ENCODE measurements at places on chromosomes 7 and 10.

- no peak for DNase-seq
These were observed 52.6 kb upstream of the GDF10 start for GRCh38 chr10:47247148-47248059.

GRCh38 chr10:13003004-13003403, 1.5 kb upstream of the CCDC3 start:
- DNase-seq = no peak

DNA sequence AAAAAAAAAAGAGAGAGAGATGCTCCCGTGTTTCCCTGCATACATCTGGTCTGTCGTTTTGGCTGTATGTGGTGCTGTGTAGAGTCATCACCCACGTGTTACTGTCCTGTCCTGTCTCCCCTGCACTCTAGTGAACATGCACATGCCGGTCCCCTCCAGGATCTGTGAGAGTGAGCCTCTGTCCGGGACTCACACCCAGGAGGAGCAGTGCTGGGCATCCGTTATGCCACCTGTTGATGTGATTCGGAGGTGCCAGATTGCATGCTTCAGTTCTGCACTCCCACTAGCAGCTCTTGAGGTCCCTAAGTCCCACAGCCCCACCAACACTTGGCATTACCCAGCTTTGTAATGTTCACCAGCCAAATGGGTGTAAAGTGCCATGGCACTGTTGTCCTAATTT, 16.4 kb downstream of the GHRHR start:
- DNase-seq = no peak

DNA sequence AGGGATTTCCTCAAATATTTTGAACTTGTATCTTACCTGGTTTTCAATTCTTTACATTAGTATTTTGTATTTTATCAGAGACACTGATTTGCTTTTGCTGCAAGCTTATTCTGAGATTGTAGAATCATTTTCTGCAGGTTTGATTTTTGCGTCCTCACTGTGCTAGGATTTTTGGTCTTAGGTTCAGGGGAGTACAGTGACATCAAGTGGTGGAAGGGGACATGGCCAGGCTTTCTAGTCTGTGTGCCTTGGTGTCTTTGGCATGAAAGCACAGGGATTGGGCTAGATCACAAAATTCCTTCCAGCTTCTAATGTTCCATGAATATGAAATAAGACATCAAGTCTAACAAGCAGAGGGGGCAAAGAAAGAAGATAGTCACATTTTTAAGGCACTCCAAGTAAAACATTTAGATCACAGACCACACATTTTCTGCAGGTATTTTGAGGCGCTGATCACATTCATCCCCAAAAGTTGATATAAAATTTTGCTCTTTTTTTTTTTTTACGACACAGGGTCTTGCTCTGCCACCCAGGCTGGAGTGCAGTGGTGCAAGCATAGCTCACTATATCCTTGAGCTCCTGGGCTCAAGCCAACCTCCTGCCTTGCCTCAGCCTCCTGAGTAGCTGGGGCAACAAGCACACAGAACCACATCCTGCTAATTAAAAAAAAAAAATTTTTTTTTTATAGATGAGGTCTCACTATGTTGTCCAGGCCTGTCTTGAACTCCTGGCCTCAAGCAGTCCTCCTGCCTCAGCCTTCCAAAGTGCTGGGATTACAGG, 124.4 kb downstream of the PON1 start:
- DNase-seq = peak; percentile 47

- DNase-seq = no peak
These were observed 1.2 kb downstream of the RARRES2 start for GRCh38 chr7:150340024-150340749.

DNA sequence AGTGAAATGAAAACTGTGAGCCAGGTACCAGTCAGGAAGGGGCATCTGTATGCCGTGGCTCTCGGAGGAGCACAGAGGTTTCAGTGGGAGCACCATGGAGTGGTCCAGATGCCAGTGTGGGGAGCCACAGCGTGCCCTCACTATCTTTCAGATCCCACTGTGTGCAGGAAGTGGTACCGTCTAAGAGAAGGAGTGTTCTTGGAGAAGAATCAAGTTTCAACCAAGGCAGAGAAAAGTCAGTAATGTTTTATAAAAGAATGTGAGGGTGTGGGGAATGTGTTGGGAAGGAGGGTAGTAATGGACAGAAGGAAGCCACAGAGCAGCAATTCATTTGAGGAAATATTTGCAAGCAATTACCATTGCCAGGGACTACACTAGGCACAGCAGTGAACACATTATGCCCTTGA, 35.6 kb downstream of the PRKAR2B start:
- no peak for DNase-seq

DNA sequence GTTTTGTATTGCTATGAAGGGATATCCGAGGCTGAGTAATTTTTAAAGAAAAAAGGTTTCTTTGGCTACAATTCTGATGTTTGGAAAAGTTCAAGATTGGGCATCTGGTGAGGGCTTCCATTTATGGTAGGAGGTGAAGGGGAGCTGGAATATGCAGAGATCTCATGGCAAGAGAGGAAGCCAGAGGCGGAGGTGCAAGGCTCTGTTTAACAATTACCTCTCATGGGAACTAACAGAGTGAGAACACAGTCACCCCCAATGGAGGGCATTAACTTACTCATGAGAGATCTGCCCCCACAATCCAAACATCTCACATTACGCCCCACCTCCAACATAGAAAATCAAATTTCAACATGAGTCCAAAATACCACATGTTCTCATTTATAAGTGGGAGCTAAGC, 62.0 kb downstream of the AKR1D1 start:
- DNase-seq = no peak

DNA sequence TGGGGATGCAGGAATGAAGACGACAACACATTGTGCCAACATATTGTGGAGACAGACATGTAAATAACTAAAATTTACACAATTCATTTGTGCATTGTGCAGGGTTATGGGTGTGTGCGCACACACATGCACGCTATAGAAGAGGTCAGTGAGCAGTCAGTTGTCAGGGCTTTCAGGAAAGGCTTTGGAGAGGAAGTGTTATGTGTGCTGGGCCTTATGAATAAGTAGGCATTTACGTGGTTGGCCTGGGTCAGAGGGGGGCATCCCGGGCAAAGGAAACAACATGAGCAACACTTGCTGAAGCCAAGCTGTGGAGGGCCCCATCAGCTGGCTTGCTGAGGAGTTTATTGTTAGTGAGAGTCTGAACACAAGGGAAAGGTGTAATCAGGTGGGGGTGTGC, 4.1 kb downstream of the PRXL2A start:
- DNase-seq = no peak

DNA sequence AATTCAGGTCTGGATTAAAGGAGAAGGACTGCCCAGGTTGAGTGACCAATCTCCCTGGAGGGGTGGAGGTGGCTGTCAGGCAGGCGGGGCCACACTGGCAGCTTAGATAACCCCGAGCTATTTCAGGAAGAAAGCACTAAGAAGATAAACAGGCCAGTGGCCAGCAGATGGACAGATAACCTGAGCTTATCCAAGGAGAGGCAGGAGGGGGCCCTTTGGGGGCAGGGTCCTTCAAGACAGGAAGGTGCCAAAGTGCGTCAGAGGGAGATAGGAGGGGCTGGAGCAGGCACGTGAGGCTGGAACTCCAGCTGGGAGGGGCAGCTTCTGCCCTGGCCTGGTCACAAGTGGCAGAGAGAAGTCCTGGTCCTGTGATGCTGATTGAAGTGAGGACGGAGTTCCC, 29.8 kb upstream of the PODXL start:
- DNase-seq = no peak

DNA sequence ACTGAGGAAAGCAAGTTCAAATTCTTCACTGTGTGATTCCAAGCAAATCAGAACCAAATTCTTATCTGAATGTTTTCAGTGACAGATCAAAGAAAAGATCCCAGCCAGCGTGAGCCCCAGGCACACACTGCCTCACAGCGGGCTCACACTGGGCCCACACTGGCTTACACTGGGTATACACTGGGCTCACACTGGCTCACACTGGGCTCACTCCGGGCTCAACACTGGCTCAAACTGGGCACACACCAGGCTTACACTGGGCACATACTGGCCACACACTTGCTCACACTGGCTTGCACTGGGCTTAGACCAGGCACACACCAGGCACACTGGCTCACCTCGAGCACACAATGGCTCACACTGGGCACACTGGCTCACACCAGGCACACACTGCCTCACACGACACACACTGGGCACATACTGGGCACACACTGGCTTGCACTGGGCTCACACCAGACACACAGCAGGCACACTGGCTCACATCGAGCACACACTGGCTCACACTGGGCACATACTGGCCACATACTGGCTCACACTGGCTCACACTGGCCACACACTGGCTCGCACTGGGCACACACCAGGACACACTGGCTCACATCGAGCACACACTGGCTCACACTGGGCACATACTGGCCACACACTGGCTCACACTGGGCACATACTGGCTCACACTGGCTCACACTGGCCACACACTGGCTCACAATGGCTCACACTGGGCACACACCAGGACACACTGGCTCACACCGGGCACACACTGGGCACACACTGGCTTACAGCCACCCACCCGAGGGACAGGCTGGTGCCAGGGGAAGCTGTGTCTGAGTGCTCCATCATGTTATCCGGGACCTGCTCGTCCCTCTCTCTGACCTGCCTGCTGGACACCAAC, 156.3 kb downstream of the PTPRN2 start:
- DNase-seq = no peak

DNA sequence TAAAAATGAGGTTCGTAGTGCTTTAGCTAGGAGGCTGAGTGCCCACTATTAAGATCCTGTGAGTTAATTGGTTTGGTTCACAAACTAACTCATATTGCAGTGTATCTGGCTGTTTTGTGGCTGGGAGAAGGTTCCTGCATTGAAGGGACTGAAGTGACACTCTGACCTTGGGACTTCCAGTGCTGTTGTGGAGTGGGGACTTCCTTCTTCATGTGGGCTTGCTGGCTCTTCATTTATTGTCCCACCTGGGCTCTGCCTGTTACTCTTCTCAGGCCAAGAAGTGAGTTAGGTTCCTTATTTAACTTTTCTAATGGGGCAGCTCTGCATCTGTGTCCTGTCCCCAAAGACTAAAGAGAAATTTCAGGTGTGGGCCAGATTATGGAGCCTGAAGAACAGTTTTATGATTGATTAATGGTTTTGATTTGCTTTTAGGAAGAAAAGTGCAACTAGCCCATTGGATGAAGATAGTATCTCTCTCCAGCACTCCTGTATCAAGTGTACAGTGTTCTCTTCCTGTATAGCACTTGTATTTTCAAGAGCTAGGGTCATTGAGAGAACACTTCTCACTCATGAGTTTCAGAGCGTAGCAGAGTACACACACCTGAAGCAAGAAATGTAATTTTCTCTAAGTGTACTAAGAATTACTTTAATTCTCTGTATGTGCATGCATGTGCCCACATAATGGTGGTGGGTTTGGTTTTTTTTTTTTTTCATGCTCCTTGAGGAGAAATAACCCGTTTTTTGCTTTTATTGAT, 54.8 kb downstream of the AUTS2 start:
- DNase-seq = no peak
